ENCODE measurements at places on chromosomes 4 and X. TPM values are rescaled to one million over a fixed set of nuclear protein-coding genes. Genes with fewer than 3 reads are reported as not detected.

- no peaks in the 10 kb centered on the region for H3K4me1 ChIP-seq
- no peaks in the 10 kb centered on the region for H3K36me3 ChIP-seq
- H3K27ac ChIP-seq: no peak overlapping the region
These were observed 210.7 kb upstream of the EOLA2 start for GRCh38 chrX:150148749-150149672.

NXF3 gene
- total RNA-seq: not detected

DNA sequence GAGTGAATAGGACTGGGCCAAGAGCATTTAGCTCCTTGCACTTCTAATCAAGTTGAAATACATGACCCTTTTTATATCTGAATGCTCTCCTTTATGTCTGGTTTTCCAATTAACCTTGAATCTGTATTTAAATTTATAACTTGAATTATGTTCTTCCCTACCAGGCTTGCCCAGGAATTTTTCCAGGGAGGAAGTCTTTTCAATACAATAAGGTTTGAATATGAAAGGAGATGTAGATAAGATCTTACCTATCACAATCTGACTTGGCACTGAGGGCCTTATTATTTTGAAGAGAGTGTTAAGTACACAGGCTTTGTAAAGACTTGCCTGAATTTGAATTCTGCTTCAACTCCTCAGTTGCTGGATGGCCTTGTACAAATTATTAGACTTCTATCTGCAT, 555.7 kb downstream of the PCDH7 start:
- no peaks in the 10 kb centered on the region for H3K27me3 ChIP-seq
- H3K27ac ChIP-seq: no peak overlapping the region
- H3K4me3 ChIP-seq: no peak overlapping the region
- no peaks in the 10 kb centered on the region for H3K36me3 ChIP-seq

INTU gene
- total RNA-seq: not detected

DNA sequence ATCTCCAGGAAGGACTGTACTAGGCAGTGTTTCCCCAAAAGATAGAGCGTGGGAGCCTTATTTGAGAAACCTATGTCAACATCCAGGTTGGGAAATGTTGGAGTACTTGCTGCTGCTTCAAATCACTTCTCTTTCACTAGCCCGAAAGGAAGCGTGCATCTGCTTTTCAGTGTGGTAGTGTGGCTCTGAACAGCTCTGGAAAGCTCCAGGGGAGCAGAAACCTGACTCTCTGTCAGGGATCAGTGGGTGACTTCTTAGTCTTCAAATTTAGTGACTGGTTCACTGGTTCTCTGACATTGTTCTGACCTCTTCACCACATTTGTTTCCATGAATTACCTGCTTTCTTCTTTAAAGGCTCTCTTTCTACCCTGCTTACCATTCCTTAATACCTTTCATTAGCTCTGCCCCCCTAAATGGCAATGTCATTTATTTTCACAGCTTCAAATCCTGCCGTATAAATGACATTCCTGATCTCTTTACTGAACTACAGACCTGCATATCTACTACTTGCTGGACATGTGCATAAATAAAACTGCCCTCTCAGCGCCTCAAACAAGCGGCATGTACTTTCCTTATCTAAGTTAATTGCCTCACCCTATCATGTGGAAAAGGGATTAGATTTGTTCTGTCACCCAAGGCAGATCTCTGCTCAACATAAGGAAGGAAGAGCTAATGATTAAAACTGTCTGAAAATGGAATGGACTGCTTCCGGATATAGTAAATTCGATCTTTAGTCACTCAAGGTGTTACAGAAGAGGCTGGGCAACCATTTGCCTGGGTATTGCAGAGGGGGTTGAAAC, 37.0 kb downstream of the DLG3 start:
- H3K27ac ChIP-seq: no peak overlapping the region
- H3K36me3 ChIP-seq: peaks cover 12% of the 10 kb centered on the region
- no peaks in the 10 kb centered on the region for H3K27me3 ChIP-seq
- no peak for DNase-seq
- peaks cover 4% of the 10 kb centered on the region for H3K4me1 ChIP-seq

HMGB3 gene
- 32.8 TPM for total RNA-seq

DNA sequence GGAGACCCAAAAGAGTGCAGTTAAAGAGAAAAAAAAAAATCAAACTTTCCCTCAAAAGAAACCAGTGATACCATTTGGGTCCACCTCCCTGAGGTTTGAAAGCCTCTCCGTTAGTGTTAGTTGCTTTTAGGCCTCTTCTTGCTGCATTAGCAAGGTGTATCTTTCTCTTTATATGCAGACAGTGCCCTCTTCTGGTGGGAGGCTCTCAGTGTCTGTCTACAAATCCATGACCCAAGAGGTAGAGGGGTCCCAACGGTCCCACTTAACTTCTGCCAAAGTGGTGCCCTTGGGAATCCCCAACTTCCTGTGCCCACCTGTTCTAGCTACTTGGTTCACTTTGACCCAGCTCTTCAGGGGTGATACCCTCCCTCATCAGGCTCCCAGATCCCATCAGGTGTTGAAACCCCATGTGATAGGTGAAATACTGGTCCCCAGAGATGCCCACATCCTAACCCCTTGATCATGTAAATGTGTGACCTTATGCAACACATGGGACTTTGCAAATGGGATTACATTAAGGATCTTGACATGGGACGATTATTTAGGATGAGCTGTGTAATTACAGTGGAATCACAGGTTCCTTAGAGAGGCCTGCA, 63.7 kb upstream of the CD99 start:
- no peak overlapping the region for H3K4me3 ChIP-seq
- H3K27ac ChIP-seq: peak overlapping the region; percentile 68
- peaks cover 29% of the 10 kb centered on the region for H3K4me1 ChIP-seq
- H3K27me3 ChIP-seq: no peaks in the 10 kb centered on the region
- peaks cover 85% of the 10 kb centered on the region for H3K36me3 ChIP-seq
- DNase-seq: peak; percentile 83

DNA sequence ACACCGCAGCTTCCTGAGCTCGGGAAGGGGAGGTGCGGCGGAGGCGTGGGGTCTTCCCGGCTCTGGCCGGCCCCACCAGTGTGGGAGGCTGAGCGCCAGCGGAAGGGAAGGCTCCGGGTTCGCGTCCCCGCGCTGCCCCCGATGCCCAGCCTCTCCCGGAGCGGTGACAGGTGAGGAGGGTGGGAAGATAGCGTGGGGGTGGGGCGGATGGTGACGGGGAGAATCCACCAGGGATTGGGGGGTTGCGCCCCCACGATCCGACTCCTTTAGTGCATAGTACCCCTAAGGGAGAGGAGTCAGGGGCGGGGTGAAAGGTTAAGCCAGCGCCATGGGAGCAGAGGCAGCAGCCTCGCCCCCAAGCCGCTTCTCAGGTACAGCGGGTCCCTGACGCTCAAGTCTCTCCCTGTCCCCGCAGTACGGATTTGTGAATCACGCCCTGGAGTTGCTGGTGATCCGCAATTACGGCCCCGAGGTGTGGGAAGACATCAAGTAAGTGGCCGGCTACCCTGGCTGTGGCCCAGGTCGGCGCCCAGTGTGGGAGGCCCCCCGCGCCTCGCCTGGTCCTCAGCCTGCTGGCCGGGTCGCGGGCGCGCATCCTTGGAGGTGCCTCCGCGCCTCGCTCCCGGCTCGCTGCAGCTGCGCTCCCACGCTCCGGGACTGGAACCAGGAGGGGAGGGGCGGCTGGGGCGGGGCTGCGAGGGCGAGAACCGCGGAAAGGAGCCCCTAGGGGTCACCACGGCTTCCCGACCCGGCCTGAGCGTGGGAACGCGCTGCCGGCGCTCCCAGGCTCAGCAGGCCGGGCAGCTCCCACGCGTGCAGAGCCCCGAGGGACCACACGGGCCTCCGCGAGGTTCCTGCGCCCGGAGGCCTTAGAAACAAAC, 791 bp downstream of the GUCY1B1 start:
- H3K27me3 ChIP-seq: peaks cover 25% of the 10 kb centered on the region
- peak overlapping the region; percentile 34 for H3K4me3 ChIP-seq
- H3K36me3 ChIP-seq: no peaks in the 10 kb centered on the region

- no peak for DNase-seq
- peaks cover 6% of the 10 kb centered on the region for H3K27me3 ChIP-seq
- no peak overlapping the region for H3K4me3 ChIP-seq
- H3K36me3 ChIP-seq: no peaks in the 10 kb centered on the region
- no peak overlapping the region for H3K27ac ChIP-seq
These were observed 152.7 kb upstream of the FAM241A start for GRCh38 chr4:111992351-111993168.

DNA sequence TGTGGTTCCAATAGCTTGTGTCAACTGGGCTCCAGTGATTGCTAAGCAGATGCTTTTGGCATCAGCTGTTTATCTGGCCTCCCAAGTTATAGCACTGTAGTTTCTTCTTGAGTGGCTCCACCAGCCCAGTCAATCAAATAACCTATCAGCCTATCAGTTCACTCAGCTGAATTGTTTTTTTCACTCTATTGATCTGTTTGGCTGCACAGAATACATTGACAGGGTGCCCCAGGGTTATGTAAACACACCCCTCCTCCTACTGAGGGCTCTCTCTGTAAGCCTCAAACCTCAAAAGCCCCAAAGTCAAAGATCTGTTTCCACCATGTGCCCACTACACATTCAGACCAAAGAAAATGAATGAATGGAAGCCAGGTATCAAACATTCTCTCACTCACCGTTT, 214.0 kb downstream of the HS6ST2 start:
- DNase-seq: no peak
- H3K27ac ChIP-seq: no peak overlapping the region
- H3K36me3 ChIP-seq: no peaks in the 10 kb centered on the region
- H3K4me1 ChIP-seq: peaks cover 6% of the 10 kb centered on the region

HTT-AS gene
- not detected for total RNA-seq

DNA sequence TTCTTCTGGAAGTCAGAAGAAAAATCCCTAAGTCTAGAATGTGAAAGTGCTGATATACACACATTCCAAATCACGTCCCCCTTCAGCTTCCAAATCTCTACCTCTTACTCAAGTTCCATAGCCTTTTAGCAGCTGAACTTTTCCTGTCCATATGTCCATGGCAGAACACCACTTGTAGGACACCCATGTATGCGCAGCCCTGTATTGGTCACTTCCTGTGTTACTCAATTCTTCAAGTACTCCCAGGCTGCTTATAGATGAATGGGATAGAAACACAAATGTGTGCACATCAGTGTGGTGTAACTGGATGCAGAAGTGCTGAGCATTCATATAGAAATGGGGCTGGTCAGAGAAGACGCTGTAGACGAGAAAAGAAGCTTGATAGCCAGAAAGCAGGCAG, 18.8 kb downstream of the SRPX2 start:
- H3K4me3 ChIP-seq: no peak overlapping the region
- H3K27me3 ChIP-seq: no peaks in the 10 kb centered on the region
- DNase-seq: no peak
- no peaks in the 10 kb centered on the region for H3K4me1 ChIP-seq

GRCh38 chr4:67575232-67576058, 16.9 kb downstream of the STAP1 start:
- peak overlapping the region; percentile 68 for H3K4me3 ChIP-seq
- H3K36me3 ChIP-seq: peaks cover 42% of the 10 kb centered on the region
- peak overlapping the region; percentile 83 for H3K27ac ChIP-seq
- peak; percentile 74 for DNase-seq
- peaks cover 42% of the 10 kb centered on the region for H3K4me1 ChIP-seq
- no peaks in the 10 kb centered on the region for H3K27me3 ChIP-seq

- peak within 1 kb of the TSS; percentile 97 for H3K27ac ChIP-seq
- DNase-seq: peak; percentile 87
- peaks cover 10% of the 10 kb centered on the region for H3K27me3 ChIP-seq
- H3K4me3 ChIP-seq: peak within 1 kb of the TSS; percentile 93
- H3K4me1 ChIP-seq: peaks cover 24% of the 10 kb centered on the region
These were observed at the start of gene MBNL3 for GRCh38 chrX:132488819-132489577. MBNL3 (minus strand) TSS chrX:132489038; CDS start chrX:132439611, 49,427 bp downstream.

GRCh38 chr4:181271116-181271640, 972.0 kb upstream of the TENM3 start:
- no peaks in the 10 kb centered on the region for H3K27me3 ChIP-seq
- H3K27ac ChIP-seq: no peak overlapping the region
- no peak for DNase-seq
- H3K36me3 ChIP-seq: no peaks in the 10 kb centered on the region
- no peaks in the 10 kb centered on the region for H3K4me1 ChIP-seq

GYPA gene
- not detected for total RNA-seq

ZGRF1 gene
- 32.4 TPM for total RNA-seq

SCRG1 gene
- total RNA-seq: not detected

IQSEC2 gene
- 0.64 TPM for total RNA-seq

ITIH6 gene
- total RNA-seq: not detected

DNA sequence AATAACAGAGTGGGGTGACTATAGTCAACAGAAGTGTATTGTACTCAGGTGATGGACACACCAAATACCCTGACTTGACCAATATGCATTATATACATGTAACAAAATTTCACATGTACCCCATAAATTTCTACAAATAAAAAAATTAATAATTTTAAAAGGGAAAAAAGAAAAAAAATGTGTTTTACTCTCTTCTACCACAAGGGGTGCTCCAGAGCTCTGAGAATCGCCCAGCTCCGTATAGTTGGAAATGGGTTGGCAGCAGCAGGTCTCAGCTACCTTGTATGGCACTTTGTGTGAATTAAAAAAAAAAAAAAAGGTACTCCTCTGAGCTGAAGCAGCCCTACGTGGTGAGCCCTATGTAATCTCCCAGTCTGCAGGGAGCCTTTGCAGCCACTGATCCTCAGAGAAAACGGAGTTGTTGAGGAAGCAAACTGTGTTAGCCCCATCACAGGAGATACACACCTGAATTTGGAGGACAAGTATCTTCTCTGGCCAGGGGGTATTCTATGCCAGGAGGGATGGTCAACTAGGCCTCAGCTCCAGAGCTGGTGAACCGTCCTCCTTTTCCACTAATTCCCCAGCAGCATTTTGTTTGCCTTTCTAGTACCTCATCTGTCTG, 17.2 kb upstream of the POLA1 start:
- H3K36me3 ChIP-seq: no peaks in the 10 kb centered on the region
- H3K27ac ChIP-seq: no peak overlapping the region
- H3K4me3 ChIP-seq: no peak overlapping the region
- no peaks in the 10 kb centered on the region for H3K4me1 ChIP-seq

DRP2 gene
- 0.28 TPM for total RNA-seq

GRCh38 chr4:48642421-48643374, 137.4 kb downstream of the FRYL start:
- DNase-seq: no peak
- H3K4me3 ChIP-seq: no peak overlapping the region
- H3K27me3 ChIP-seq: no peaks in the 10 kb centered on the region

SLC30A9 gene
- total RNA-seq: 44.7 TPM

GRCh38 chr4:2259036-2259540, 2.8 kb downstream of the MXD4 start:
- no peaks in the 10 kb centered on the region for H3K4me1 ChIP-seq
- DNase-seq: no peak
- H3K4me3 ChIP-seq: no peak overlapping the region
- H3K36me3 ChIP-seq: no peaks in the 10 kb centered on the region

CLDN34 gene
- not detected for total RNA-seq
